ENCODE measurements at places on chromosomes 12 and 14.

- no peak for DNase-seq
Measured at GRCh38 chr12:25372002-25372401, 121.3 kb upstream of the KRAS start.

DNA sequence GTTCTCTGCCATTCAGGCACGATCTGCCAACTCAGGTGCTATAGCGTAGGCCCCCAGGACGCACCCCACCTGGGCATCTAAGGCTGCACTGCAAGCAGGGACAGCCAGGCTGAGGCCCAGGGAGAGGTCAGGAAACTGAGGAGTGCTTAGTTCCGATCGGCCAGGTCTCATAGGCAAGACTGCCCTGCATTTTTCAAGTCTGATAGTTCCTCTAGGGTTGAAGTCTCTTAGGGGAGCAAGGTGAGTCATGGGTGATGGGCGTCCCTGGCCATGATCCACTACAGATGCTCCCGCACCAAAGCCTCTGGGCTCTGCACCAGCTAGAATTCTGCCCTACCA is 13.2 kb downstream of the NOPCHAP1 start:
- DNase-seq = no peak

- no peak for DNase-seq
Measured at GRCh38 chr12:116934908-116935705, 24.4 kb downstream of the FBXW8 start.

- DNase-seq = no peak
Measured at GRCh38 chr14:50688875-50689274, 20.8 kb upstream of the SAV1 start.

GRCh38 chr14:68104518-68104917 is 284.9 kb downstream of the RAD51B start:
- DNase-seq = no peak

GRCh38 chr14:102316338-102316742 is 3.2 kb upstream of the ZNF839 start:
- DNase-seq = no peak

DNA sequence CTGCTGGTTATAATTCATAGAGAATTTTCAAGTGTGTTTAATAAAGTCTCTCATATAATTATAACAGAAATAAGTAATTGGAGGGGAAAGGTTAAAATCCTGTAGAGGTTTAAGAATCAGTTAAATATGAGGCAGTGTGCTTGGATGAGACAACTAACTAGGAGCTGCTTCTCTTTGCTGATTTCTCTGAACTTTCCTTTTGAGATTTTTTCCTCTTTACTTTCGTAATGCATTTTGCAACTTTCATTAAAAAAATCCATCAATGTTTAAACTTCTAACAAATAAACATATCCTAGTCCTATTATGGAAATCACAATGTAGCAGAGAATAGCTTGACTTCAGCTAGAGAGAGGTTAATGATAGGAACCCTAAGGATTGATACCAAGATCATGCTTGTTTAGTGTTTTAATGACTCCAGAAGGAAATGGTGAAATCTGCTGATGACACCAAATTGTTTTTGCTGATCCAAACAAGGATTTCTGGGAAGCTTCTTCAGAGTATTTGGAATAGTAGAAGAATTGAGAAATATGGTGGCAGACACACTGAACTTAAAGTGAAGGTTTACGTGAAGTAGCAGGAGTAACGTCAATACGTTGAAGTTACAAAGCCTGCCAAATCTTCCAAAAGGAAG is 122.6 kb downstream of the RAD51B start:
- DNase-seq = no peak

GRCh38 chr12:107359382-107359781 is 266.0 kb upstream of the CRY1 start:
- DNase-seq = no peak

GRCh38 chr14:96112032-96112431 is 72.9 kb downstream of the C14orf132 start:
- DNase-seq = no peak

Measured in GM12892 (cell line).